ENCODE measurements at places on chromosomes 7 and 10. TPM values are rescaled to one million over a fixed set of nuclear protein-coding genes. Genes with fewer than 3 reads are reported as not detected.

The HHEX gene
- 2.0 TPM for polyA plus RNA-seq

The RPEL1 gene
- polyA plus RNA-seq, result 0.21 TPM

DNA sequence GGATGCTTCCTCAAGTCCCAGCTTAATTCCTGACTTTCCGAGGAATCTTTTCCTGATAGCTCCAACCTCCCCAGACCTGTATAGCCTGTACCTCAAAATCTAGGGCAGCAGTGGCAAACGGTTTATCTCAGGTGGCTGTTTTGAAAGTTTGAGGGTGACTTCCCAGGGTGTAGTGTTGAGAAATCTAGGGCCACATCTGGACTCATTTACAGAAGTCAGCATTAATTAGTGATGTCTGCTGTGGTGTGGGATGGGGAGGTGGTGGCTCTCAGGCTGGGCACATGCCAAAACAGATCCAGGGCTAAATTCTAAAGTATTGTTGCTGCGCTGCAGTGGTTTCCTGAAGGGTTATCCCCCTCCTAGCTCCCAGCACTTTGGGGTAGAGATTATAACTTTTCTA lies 38.0 kb downstream of the UNC5B start:
- H3K4me3 ChIP-seq, result no peak overlapping the region
- H3K4me1 ChIP-seq, result peaks cover 19% of the 10 kb centered on the region
- no peak overlapping the region for H3K27ac ChIP-seq
- no peak for DNase-seq

DNA sequence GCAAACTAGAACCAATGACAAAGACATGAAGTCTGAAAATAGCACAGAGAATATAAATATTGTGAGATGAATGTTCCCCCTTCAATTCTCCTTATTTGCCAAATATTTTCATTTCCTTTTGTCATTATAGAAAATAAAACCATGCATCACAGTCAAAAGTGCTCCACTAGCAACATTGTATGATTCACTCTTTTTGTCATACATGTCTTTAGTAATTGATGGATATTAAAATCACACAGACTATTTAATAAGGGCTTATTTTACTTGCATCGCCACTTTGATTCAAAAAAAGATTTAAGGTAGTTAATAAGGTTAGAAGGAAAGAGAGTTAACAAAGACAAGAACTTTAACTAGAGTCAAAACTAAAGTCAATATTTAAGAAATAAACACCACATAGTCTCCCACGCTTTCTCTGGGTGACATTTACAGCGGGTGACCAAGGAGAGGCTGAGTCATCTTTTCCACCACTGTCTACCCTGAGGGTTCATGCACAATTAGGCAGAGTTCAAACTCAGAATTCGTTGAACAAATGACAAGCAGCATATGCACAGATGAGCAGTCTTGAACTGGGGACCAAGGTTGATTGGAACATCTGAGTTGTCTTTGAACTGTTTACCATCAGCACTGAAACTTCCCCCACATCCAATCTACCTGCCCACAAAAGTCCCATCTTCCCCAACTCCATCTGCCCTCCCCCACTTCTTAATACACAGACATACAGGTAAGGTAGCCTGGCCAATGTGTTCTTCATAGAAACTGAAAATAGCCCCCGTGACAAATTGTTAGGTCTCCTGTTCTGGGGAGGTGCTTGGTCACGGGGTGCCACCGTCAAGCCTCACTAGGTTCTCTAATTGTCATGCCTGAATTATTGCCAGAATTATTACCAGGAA lies 42.5 kb downstream of the C7orf25 start:
- H3K4me3 ChIP-seq, result no peak overlapping the region
- no peaks in the 10 kb centered on the region for H3K27me3 ChIP-seq
- DNase-seq, result no peak
- peaks cover 19% of the 10 kb centered on the region for H3K36me3 ChIP-seq
- H3K27ac ChIP-seq, result peak overlapping the region; percentile 96
- peaks cover 16% of the 10 kb centered on the region for H3K4me1 ChIP-seq

DNA sequence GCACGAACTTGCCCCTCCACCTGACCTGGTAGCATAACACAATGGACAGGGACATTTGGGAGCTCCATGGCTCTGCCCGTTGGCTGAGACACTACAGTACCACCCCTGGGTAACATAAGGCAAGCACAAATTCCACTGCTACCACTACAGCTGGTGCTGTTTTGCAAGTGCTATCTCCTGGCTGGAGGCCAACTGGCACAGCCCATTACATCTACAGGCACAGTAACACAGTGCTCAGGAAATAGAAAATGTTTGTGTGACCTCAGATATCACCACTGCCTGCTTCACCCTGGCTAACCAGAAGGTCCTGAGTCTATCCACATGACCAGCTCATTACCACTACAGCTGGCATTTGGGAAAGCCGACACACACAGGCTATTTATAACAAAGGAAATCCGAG lies 631.1 kb upstream of the MBL2 start:
- H3K36me3 ChIP-seq, result no peaks in the 10 kb centered on the region
- DNase-seq, result no peak
- peaks cover 7% of the 10 kb centered on the region for H3K4me1 ChIP-seq
- no peak overlapping the region for H3K4me3 ChIP-seq
- no peaks in the 10 kb centered on the region for H3K27me3 ChIP-seq
- no peak overlapping the region for H3K27ac ChIP-seq

- no peaks in the 10 kb centered on the region for H3K27me3 ChIP-seq
- DNase-seq, result no peak
- no peaks in the 10 kb centered on the region for H3K36me3 ChIP-seq
- H3K27ac ChIP-seq, result no peak overlapping the region
- H3K4me3 ChIP-seq, result no peak overlapping the region
These were observed 126.1 kb downstream of the AOAH start for GRCh38 chr7:36598054-36598674.

- H3K4me3 ChIP-seq, result no peak overlapping the region
- H3K27ac ChIP-seq, result no peak overlapping the region
- H3K36me3 ChIP-seq, result no peaks in the 10 kb centered on the region
- peaks cover 12% of the 10 kb centered on the region for H3K4me1 ChIP-seq
These were observed 86.3 kb upstream of the KCND2 start for GRCh38 chr7:120186688-120187087.

Data from GM23338 (cell line).